ENCODE measurements at places on chromosomes 11 and 22.
A peak's percentile ranks its signal among the peaks of the same experiment; 100 is the strongest.

DNA sequence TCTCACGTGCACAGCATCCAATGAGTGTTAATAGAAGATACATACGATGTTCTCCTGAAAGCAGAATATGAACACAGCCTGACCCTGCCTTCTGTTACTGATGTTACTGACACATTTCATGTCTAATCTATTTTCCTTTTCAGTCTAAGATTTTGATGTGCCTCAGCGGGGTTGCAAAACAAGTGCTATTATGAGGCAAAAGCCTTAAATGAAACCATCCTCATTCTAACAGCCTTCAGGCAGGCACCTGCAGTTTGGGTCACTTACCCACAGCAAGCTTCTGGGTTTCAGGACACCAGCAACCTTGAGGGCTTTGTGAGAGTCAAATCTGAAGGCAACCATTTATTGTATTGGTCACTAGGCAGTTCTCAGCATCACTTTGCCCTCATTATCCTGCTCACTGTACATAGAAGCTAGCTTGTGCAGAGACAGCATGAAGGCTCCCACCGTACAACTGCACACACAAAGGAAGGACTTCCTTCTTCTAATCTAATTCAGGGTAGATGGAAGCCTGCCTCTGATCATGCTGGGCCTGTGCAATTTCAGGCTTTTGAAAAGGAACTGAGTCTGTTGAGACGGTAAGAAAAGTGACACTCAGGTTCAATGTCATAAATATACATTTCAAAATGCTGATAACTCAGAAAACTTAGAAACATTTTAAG lies 183.2 kb upstream of the PITPNB start:
- no peak for DNase-seq

DNA sequence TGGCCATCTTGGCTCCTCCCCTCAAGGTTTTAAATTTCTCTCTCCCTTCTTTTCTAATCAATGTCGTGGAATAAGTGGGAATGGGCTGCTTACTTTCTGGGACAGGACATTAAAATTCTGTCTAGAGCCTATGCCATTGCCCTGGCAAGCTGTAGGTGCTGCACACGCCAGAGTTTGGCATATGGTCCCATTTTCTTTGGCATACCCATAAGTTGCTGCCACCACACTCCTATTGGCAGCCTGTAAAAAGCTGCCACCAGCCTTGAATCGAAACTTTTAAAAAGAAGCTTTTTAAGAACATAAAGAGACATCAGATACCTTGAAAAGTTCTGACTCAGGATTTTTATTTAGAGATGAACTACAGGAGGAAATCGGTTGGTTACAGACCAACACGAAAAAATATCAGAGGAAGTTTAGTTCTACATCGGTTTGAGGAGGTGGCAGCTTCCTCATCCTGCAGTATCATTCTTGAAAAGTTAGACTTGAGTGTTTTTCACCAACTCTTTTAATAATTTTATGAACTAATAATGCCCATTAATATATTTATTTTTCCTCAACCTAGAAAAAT lies 517.8 kb upstream of the ANO5 start:
- DNase-seq = no peak

GRCh38 chr11:114678125-114679036 lies at the start of gene NXPE2:
Gene NXPE2, plus strand, starts transcription at chr11:114678527. Its CDS starts 49 bp downstream, at chr11:114678576.
- DNase-seq = no peak

- DNase-seq = peak; percentile 48
These were observed 3.4 kb upstream of the SCUBE1 start for GRCh38 chr22:43346521-43346929.

- DNase-seq = no peak
These were observed at the start of gene LARGE2 for GRCh38 chr11:45922425-45923082. Gene LARGE2, plus strand, starts transcription at chr11:45922656. Its CDS starts 227 bp downstream, at chr11:45922883.

DNA sequence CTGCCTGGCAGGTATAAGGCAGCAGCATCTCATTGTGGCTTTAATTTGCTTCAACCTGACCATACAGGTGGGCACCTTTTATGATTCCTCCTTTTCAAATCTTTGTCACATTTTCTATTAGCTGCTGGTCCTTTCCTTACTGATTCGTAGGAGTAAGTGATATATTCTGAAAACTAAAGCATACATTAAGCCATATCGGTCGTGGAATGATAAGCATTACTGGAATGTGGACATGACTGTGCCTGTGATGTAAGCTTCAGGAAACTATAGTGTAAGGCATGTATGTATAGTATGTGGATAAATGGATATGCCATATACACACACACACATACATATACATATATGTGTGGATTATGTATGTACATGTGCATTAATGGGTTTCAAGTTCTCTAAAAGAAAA lies 20.8 kb downstream of the YPEL1 start:
- DNase-seq = no peak

GRCh38 chr11:34916015-34916842 lies at the start of the genes APIP and PDHX:
Gene APIP, minus strand, starts transcription at chr11:34916379. Its CDS starts 95 bp downstream, at chr11:34916284.
Gene PDHX, plus strand, starts transcription at chr11:34916618. Its CDS starts 38 bp downstream, at chr11:34916656.
- DNase-seq = peak; percentile 79

GRCh38 chr11:8090756-8091155 lies 9.7 kb downstream of the TUB start:
- DNase-seq = no peak

- no peak for DNase-seq
These were observed 57.2 kb upstream of the FAM181B start for GRCh38 chr11:82790723-82791484.

DNA sequence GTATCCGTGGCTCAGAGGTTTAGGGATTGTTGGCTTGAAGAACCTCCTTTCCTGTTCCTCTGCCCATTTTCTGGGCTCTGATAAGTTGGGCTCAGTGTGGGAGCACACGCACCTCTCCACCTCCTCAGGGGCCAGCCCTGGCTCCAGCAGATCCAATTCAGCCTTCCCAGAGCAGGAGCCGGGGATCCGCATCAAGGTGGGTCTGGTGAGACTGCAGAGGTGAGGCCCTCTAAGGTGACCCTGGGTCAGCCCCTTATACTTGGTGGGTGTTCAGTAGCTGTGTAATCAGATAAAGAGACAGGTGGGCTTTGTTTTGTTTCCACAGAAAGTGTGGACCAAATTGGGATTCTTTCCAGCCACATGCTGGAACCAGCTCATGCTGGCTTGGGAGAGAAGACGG lies 1466.0 kb downstream of the TBC1D22A start:
- no peak for DNase-seq

DNA sequence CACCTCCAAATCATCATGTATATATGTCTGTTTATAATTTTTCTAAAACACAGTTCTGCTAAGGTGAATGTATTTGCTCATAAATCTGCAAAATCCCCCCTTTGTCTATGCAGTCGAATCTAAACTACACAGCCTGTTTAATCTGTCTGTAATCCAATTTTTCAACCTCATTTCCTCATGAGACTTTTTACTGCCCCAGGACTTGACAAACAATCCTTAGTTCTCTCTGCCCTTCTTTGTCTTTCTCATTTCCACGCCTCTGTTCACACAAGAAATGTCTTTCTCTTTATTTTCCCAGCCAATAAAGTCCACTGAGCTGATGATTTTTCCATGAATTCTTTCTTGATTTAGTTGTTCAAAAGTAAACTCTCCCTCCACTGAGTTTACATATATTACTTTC lies 1154.3 kb downstream of the FAM181B start:
- DNase-seq = no peak

All from stimulated activated CD8-positive, alpha-beta memory T cell treated with anti-CD3 and anti-CD28 coated beads, Interleukin-7, amount 100 ng/mL, for 1 hour (primary cell).